ENCODE measurements at places on chromosomes 7 and 10.

DNA sequence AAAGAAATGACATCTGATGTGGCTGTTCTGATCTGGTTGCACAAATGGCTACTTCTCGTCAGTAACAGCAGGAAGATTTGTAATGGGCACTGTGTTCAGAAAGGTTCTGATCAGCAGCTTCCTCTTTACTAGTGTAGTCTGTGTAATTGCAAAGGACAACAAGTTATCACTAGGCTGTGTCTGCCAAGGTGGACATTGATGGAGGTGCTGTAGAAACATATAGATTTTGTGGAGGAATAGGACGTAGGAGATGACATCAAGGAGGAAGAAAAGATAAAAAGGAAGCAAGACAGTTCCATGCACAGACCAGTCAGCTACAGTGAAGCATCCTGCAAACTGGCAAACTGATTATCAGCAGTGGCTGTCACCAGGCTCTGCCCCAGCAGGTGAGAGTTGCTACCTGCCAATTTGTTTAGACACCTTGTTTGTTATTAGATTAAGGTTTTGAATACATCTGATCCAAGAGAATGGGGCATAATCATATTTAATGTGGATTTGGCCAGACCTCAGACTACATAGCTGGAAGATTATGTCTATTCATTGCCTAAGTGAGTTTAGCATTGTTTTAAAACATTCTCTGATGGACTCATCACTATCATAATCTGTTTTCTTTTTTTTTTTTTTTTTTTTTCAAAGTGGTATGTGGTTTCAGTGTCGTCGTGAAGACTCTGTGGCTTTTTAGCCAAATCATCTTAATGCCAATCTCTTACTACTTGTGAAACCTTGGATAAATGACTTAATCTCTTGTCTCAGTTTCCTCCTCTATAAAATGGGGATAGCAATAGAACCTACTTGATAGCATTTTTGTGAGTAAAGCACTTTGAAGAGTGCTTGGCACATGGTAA is 417.9 kb upstream of the LRGUK start:
- no peak for DNase-seq

GRCh38 chr10:125048094-125048864 is 106.4 kb downstream of the ZRANB1 start:
- peak; percentile 95 for DNase-seq

- DNase-seq = no peak
Measured at GRCh38 chr10:30647089-30647488, 17.5 kb upstream of the LYZL2 start.

- DNase-seq = no peak
Measured at GRCh38 chr7:35849158-35849831, 48.4 kb downstream of the SEPTIN7 start.

- DNase-seq = no peak
Measured at GRCh38 chr7:98488167-98488566, 87.3 kb upstream of the BAIAP2L1 start.

- DNase-seq = no peak
Measured at GRCh38 chr7:123211545-123211944, 11.8 kb upstream of the SLC13A1 start.

DNA sequence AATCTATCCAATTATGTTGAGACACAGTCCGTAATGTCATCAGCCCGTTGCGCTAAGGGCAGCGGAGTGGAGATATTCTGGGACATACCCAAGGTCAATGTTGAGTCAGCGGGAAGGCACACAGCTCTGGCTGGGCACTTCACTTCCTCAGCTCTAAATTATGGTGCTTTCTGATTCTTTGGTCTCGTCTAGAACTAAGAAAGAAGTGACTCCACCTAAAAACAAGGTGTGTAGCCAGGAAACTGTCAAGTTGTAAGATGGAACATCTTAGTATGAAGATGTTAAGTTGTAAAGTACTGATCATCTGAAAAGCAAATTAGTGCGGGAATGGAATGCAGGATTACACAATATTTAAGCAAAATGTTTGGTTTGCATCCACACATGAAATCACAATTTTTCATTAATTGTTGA is 43.1 kb downstream of the BAIAP2L1 start:
- no peak for DNase-seq

DNA sequence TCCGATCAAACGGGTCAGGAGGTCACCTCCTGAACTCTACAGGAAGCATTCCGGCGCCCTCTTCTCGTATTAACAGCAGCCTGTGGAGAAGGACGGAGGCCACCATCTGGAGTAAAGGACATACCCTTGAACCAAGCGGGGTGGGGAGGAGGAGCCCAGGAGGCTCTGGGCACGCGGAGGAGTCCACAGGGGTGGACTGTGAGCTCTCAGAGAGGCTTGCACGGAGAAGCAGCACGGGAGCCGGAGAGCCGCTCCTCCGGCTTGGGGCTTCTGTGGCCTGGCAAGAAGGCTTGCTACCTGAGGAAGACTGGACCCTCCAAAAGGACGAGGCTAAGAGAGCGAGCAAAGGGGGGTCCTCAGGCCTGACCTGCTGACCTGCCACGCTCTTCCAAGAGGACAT is 77.9 kb downstream of the MAD1L1 start:
- peak; percentile 74 for DNase-seq

DNA sequence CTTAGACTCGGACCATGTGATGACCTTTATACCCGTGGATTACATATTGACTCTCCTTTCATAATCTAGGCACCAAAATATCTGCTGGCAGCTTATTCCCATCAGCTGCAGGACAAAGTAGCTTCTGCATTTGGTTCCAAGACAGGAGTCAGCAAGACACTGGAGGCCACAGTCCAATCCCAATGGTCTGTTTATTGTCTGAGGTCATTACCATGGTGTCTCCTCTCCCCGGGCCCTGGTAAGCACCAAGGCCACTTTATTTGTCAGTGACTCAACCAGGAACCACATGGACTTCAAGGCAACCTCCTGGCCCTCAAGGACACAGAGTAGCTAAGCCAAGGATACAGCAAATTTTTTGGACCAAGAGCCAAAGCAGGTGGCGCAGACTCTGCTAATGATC is 36.1 kb downstream of the KCNMA1 start:
- no peak for DNase-seq

DNA sequence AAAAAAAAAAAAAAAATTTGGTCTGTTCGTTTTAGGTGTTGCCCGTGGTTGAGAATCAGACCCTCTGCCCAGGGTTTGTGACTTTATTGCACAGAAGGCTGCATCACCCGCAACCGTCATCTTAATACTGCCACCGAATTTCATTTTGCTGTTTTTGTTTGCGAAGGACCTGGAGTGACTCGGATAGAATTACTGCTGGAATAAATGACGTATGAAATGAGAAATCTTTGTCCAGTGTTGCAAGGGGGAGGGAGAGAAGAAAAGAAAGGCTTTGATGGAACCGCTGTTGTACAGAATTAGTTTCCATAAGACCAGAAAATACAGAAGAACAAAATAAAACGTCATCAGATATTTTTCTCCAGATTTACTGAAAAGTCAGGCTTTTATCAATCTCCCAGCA is 103.3 kb downstream of the GALNT17 start:
- no peak for DNase-seq

DNA sequence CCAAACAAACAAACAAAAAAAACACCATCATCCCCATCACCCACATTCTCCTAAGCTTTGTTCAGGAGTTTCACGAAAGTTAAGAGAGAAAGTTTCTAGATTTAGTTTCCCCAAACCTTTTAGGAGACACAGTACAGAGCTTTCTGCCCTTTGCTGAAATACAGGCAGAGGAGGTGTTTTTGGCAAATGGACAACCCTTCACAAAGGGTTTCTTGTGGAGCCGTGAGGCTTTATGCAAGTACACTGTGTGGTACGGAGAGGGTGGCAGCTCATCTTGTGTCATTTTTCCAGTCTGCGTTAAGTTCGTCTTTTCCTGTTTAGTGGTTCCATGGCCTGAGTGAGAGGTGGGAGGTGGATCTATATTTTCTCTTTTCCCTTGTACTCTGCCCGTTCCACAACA is 215.5 kb upstream of the PRKCQ start:
- DNase-seq = no peak

DNA sequence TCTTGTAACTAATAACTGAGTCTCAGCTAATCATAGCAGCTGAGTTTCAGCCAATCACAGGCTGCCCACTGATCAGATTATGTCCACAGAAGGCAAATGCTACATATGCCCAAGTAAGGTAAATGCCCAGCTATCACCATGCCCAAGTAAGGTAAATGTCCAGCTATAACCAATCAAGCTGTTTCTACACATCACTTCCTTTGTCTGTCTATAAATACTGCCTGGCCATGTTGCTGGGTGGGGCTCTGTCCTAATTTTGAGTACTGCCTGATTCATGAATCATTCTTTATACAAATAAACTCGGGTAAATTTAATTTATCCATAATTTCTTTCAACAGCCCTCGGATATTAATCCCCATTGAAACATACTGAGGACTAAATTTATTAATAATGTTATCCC is 312.4 kb downstream of the CACNA2D1 start:
- no peak for DNase-seq

DNA sequence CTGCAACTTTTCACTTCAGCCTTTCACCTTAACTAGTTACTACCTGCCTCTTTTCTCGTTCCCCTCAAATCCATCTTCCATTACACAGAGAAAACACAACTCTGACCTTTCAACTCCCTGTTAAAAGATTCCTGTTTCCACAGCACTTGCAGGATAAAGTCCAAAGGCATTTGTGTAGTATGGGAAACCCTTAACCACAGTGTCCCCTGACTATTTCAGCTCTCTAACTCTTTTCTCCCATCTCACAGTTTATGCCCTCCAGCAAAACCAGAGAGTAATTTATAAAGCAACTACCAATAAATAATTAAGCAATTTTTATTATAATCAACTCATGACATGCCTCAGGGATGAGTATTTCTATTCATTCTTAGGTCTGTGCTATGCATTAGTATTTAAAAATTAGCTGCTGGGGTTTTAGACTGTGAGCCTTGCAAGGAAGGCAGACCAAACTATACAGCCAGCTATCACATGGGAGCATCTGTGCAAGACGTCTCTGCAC is 51.0 kb downstream of the COL1A2 start:
- DNase-seq = no peak

- no peak for DNase-seq
Measured at GRCh38 chr7:95919556-95919955, 147.2 kb downstream of the DYNC1I1 start.

DNA sequence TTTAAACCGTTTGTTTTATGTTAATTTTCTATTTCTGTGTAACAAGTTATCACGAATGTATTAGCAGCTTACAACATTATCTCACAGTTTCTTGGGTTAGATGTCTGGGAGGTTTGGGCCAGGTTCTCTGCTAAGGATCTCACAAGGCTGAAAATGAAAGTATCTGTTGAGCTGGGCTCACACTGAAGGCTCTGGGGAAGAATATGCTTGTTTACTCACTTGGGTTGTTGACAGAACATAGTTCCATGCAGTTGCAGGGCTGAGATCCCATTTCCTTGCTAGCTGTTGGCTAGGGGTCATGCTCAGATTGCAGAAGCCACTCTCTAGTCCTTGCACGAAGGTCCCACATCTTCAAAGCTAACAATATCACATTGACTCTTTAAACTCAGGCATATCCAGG is 266.6 kb upstream of the GNAI1 start:
- DNase-seq = no peak

- DNase-seq = no peak
Measured at GRCh38 chr10:75334720-75335119, 66.8 kb downstream of the ZNF503 start.

All from posterior vena cava (tissue), 2 donors.